ENCODE measurements at places on chromosomes 4 and X. TPM values are rescaled to one million over a fixed set of nuclear protein-coding genes. Genes with fewer than 3 reads are reported as not detected.
A peak's percentile ranks its signal among the peaks of the same experiment; 100 is the strongest.

GRCh38 chrX:40105835-40106675, 8.3 kb upstream of the BCOR start:
- peaks cover 8% of the 10 kb centered on the region for H3K27me3 ChIP-seq
- no peaks in the 10 kb centered on the region for H3K36me3 ChIP-seq
- peaks cover 7% of the 10 kb centered on the region for H3K4me1 ChIP-seq
- peak; percentile 50 for DNase-seq
- H3K27ac ChIP-seq: no peak overlapping the region
- H3K4me3 ChIP-seq: peak overlapping the region; percentile 79

- H3K27ac ChIP-seq: no peak overlapping the region
- H3K36me3 ChIP-seq: no peaks in the 10 kb centered on the region
- H3K27me3 ChIP-seq: no peaks in the 10 kb centered on the region
- H3K4me1 ChIP-seq: no peaks in the 10 kb centered on the region
- no peak overlapping the region for H3K4me3 ChIP-seq
- DNase-seq: no peak
Measured at GRCh38 chr4:81491943-81492342, 20.2 kb upstream of the RASGEF1B start.

GRCh38 chrX:41236629-41237028, 97.3 kb upstream of the DDX3X start:
- DNase-seq: no peak
- H3K36me3 ChIP-seq: peaks cover 3% of the 10 kb centered on the region

- peaks cover 12% of the 10 kb centered on the region for H3K27me3 ChIP-seq
- peaks cover 27% of the 10 kb centered on the region for H3K4me1 ChIP-seq
- H3K27ac ChIP-seq: no peak overlapping the region
- H3K36me3 ChIP-seq: no peaks in the 10 kb centered on the region
Measured at GRCh38 chr4:57104706-57105560, 5.3 kb downstream of the IGFBP7 start.

DNA sequence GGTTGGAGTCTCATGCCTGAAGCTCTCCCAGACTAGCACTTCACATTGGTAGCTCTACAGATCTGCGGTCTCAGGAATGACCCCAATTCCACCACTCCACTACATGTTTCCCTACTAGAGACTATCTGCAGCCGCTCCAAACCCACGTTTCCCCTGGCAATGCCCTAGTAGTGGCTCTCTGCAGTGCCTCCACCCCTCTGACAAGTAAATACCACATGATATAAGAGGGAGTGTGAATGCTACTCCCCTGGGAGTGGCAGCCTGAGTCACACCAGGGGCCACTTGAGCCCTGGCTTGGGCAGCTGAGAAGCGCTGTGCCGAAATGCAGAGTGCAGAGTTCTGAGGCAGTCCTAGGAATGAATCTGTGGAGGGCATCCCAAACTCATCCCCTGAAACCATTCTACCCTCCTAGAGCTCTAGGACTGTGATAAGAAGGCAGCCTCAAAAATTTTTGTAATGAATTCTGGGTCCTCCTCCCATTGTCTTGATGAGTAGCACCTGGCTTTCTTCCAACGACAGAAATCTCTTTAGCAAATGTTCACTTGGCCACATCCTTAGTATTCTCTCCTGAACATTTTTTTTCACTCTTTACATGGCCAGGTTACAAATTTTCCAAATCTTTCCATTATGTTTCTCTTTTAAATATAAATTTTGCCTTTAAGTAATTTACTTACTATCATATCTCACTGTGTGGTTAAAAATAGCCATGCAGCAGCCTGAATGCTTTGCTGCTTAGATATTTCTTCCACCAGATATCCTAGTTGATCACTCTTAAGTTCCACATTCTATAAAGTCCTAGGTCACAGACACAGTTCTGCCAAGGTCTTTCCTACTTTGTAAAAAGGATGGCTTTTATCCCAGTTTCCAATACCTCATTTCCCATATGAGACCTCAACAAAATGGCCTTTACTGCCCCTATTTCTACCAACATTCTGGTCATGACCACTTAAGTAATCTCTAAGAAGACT, 160.2 kb upstream of the CPEB2 start:
- no peak overlapping the region for H3K27ac ChIP-seq
- H3K4me1 ChIP-seq: no peaks in the 10 kb centered on the region
- H3K27me3 ChIP-seq: no peaks in the 10 kb centered on the region
- DNase-seq: no peak

SSX3 gene
- total RNA-seq: not detected

SSX1 gene
- total RNA-seq: not detected

OPRPN gene
- total RNA-seq: not detected

SH3RF1 gene
- total RNA-seq: 23.5 TPM

All from endothelial cell (in vitro differentiated cells).